Osteocyte (in vitro differentiated cells): ENCODE measurements at places on chromosomes 11 and 22.

GRCh38 chr11:67314218-67314617 lies 10.9 kb downstream of the SSH3 start:
- no peak for DNase-seq

GRCh38 chr11:934527-934926 lies 8.9 kb downstream of the AP2A2 start:
- no peak for DNase-seq

GRCh38 chr11:78595436-78596130 lies 20.9 kb upstream of the NARS2 start:
- no peak for DNase-seq

- no peak for DNase-seq
Observed at GRCh38 chr22:39450258-39450955, 6.4 kb upstream of the MGAT3 start.
